Stromal cell of bone marrow (primary cell): ENCODE measurements at places on chromosomes 5 and 9.

GRCh38 chr5:124825250-124825982 is 79.0 kb upstream of the ZNF608 start:
- no peak for DNase-seq

GRCh38 chr9:122403381-122404000 is 32.7 kb downstream of the PTGS1 start:
- DNase-seq = no peak

DNA sequence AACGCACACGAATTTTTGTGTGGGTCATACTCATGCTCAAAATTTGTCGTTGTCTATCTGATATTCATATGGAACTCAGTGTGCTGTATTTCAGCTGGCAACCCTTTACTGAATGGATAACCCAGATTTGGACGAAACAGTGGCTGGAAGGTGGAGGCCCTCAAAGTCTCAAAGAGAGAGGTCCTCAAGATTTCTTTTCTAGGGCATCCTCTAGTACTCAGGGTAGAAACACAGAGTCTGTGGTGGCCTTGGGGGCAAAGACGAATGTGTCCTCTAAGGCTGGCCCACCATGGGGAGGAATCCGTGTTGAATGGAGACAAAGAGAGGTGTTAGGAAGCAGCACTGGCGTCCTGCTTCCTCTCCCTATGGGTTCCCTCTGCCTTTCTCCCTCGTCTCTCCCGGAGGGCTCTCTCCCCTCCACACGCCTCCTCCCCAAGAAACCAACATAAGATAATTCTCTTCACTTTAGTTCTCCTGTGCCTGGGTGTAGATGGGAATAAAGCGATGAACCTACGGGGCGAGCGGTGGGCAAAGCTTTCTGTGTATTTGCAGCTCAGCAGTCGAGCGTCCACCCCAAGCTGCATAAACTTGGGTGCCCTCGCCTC is 333.7 kb downstream of the CWC27 start:
- DNase-seq = no peak

DNA sequence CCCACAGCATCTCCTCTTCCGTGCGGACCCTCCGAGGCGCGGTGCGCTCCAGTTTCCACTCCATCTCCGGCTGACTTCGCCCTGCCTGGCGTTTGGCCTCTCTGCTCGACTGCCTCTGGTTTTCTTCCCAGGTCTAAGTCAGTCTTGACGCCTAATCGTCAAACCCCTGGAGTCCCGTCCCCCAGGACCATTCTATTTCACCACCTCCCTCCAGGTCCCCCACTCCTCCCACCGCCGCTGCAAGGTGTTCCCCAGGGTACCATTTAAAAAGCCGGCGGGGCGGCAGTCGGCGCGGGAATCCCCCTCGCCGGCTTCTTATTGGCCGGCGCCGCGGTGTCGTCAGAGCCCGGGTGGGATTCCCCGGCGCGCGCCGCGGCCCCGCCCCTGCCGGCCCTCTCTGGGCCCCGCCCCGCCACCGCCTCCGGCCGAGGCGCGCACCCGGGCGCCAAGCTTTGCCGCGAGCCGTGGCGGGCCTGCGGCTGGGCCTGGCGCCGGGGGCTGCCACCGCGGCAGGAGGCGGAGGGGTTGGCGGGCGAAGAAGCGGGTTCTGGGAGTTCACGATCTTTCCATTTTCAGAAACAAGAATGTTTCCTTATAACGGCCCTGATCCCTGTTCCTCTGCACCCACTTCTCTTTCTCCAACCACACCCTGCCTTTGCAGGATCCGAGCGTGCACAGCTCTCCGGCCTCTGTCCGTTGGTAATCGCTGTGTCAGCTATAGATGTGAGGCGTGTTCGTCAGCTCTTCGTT is at the start of gene CDC20B:
TSS of gene CDC20B (minus strand) at position 241 of the 750 bp plus-strand sequence. CDS start at position 64, 177 bp downstream.
- peak; percentile 56 for DNase-seq

DNA sequence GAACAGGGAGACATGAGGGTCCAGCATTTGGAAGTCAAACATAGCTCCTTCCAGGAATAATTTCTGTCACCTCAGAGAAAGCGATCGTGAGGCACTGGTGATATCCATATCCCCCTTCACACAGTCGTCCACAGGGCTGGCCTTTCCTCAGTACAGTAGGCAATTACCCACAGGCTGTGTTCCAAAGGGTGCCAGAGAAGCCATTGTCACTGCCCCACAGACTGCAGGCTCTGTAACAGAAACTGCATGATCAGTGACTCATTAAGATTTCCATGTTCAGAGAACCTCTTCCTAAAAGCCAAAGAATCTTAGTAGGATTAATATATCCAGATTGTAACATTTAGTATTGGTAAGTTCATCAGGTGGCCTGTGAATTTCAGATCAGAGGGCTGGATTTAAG is 127.6 kb downstream of the RPS23 start:
- no peak for DNase-seq

- no peak for DNase-seq
These were observed 7.5 kb upstream of the PRSS3 start for GRCh38 chr9:33787839-33788238.

- no peak for DNase-seq
These were observed 205.9 kb upstream of the CD180 start for GRCh38 chr5:67402526-67402925.

- peak; percentile 29 for DNase-seq
These were observed 168.5 kb downstream of the RAB3C start for GRCh38 chr5:58751222-58751837.

DNA sequence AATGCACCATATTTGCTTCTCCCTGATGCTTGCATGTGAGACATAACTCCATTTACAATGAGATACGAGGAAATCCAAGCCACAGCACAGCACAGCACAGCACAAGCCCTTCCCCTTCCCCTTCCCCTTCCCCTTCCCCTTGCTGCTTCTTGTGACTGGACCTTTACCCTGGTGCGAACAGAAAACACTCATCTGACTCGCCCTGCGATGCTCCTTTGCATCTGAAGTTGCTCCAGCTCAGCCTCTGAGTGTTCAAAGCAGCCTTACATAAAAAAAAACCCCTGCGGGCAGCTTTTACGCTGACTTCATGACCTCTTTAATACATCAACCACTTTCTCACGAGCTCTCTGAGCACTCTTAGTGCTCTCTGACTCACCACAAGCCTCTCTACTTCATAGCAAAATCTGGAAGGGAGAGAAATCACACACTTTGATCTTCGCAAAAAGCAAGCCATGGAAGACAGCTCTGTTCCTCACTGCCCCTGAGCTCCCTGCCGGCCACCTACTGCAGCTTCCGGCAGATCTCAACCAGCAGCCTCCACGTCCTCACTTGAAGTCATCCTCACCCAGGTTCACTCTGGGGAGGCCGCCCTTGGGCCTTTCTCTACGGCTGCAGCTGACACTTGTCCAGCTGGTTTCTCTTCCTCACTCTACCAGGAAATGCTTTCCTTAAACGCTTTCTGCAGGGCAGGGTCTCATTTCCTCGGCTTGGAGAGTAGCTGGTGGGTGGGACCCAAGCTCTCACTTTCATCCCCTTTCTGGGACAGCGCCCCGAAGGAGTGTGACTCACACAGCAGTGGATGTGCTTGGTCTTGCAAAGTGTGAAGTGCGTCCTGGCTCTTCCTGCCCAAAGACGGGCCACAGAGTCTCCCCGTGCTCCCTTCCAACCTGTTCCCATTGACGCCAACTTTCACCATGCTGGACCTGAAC is 5.3 kb downstream of the SLC34A1 start:
- DNase-seq = peak; percentile 90

- no peak for DNase-seq
These were observed 89.5 kb upstream of the ARAP3 start for GRCh38 chr5:141771562-141771961.

- DNase-seq = no peak
These were observed 57.7 kb upstream of the MEF2C start for GRCh38 chr5:88940713-88941112.

- DNase-seq = peak; percentile 18
These were observed 499.5 kb downstream of the ENC1 start for GRCh38 chr5:74141053-74141452.

DNA sequence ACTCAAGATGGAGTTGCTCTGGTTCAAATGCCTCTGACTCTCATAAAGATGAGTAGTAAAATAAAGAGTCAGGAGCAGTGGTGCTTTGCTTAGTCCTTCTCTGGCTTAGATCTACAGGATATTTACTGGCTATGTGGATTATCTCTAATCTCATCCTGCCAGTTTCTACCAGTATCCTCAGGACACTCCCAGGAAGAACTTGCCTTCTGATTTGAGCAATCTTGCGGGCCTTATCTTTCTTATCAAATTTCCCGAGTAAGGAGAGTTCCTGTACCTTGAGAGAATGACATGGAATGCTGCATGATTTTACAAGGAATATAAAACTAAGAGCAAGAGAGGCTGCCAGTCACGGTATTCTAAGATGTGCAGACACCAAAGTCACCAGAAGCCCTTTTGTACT is 364.0 kb downstream of the ARHGEF28 start:
- no peak for DNase-seq

DNA sequence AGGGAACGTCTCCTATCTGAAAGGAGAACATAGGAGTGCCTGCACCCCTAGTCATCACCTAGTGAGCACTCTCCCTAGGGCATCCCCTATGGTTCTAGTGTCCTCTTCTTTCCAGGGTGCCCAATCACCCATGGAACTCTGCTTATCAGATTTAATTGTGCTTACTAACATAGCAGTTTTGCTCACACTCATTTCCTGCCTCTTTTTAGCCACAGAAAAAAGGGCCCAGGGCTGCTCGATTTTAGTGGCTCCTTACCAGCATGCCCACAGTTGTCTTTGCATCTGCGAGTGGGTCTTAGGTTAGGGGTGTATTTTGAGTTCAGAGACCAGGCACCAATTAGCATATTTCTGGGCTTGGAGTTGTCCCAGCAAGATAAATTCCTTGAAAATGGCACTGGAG is 1110.2 kb downstream of the TAF11L14 start:
- DNase-seq = no peak

DNA sequence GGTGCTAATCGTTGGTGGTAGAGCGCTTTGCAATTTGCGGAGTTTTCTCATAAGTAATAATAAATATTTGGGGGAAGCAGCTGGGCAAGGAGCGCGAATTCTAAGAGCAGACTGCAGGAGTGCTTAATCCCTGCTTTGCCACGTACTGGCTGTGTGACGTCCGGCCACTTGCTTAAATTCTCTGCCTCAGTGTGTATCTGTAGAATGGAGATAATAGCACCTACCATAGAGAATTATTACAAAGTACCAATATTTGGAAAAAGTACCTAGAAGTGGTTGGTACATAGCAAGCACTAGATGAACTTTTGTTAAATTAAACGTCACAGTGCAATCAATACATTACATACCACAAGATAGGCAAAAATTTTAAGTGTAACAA is 598 bp upstream of the TMED7 start:
- no peak for DNase-seq

DNA sequence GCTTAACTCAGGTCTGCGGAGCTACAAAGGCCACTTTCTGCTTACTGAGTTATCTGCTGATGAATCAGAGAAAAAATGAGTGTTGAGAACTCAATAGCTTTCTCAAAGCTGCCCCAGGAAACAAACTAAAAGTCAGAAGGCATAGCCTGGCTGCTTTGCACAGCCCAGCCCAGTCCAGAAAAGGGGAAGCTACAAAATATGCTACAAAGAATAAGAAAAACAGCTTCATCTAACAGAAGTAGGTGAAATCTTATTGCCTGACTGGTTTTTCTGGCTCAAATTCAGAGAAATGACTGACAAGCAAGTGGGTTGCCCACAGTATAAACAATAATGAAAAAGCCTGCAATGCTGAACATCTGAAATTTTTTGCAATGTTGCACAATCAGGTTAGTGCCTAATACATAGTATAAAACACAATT is 156.2 kb downstream of the PPP2R2B start:
- peak; percentile 3 for DNase-seq

DNA sequence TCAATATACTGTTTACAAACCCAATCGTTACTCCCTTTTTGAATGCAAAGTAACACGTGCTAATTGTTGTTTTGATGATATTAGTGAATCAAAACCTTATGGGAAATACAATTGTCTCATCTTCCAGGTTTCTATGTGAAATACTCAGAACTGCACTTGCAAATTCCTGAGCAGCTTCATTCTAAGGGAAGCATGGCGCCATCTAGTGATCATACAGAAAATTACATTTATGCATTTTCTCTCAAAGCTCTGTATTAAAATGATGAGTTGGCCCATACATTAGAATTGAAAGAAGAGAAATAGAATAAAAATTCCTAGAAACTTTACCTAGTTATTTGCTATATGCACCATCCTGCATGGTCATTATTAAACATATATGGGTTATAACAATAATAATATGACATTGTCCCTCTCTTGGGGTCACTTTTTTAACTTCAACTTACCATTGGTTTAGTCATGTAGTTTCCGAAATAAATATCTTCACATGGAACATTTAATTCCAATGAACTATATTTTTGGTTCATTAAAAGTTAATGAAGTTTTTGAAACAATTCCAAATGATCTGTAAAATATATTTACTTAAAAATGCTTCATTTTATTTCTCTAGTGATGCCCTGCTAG is 220.0 kb downstream of the PDE4D start:
- DNase-seq = peak; percentile 20

- no peak for DNase-seq
These were observed 11.6 kb downstream of the WHRN start for GRCh38 chr9:114493521-114494184.

DNA sequence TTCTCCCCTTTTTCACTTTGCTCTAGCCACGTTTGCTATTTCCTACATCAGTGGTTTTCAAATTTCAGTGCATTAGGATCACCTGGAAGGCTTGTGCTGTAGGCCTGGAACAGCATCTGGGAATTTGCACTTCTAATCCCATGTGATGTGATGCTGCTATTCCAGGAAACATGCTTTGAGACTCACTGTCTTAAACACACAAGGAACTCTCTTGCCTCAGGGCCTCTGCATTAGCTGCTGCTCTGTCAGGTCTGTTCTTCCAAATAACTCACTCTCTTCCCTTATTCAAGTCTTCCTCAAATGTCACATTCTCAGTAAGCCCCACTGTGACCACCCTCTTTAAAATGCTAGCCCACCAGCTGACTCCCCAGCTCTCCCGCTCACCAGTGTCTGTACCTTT is 204.0 kb downstream of the DNAH5 start:
- no peak for DNase-seq

- no peak for DNase-seq
These were observed 6.8 kb downstream of the ENC1 start for GRCh38 chr5:74633695-74634094.

GRCh38 chr9:137982200-137982599 is 104.6 kb downstream of the CACNA1B start:
- DNase-seq = no peak

DNA sequence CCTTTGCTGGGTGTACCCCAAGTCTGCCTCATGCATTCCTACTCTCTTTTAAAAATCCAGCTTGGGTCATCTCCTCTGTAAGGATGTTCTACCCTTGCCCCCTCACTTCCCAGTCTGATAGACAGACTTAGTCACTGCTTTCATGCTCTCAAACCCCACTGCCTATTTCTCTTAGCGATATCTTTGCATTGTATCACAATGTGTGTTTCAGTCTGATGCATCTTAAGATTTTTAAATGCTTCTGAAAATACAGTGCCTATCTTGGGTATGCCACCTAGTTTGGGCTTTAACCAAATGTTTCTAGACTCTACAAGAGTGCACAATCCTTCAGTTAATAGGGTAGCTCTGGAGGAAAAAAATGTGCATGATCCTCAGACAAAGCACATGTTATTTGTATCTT is 97.8 kb downstream of the SNX18 start:
- DNase-seq = no peak

- no peak for DNase-seq
These were observed 3.7 kb downstream of the PIK3R1 start for GRCh38 chr5:68219161-68219816.

GRCh38 chr5:1507961-1508658 is 15.7 kb downstream of the LPCAT1 start:
- DNase-seq = no peak

GRCh38 chr9:134863306-134863902 is 17.2 kb upstream of the FCN2 start:
- DNase-seq = no peak
